Esophagus squamous epithelium (tissue), 5 donors: ENCODE measurements at places on chromosomes 3 and 15.

GRCh38 chr3:16300307-16300706 is 35.3 kb downstream of the OXNAD1 start:
- no peak for DNase-seq

- no peak for DNase-seq
Measured at GRCh38 chr3:14716591-14716990, 41.6 kb downstream of the C3orf20 start.

- DNase-seq = no peak
Measured at GRCh38 chr3:110180733-110181132, 843.4 kb upstream of the DPPA4 start.

- DNase-seq = no peak
Measured at GRCh38 chr3:141981084-141981483, 104.6 kb downstream of the ATP1B3 start.

- no peak for DNase-seq
Measured at GRCh38 chr3:197376020-197376419, 77.6 kb upstream of the DLG1 start.

GRCh38 chr15:80418892-80419537 is 14.8 kb downstream of the ARNT2 start:
- DNase-seq = no peak

DNA sequence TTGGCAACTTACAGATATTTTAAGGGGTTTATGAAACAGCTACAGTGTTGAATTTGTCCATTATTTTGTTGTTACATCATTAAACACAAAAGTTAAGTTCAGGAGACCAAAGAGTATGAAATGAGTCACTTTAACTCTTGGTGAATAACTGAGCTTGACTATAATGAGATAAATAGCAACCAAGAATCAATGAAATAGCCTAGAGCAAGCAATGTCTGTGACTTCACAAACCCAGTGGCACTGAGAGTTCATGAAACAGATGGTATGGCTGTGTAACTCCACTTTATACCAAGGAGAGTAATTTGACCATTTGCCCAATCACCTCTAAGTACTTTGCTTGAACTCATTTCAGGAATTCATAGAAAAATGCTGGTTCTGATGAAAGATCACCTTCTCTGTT is 169.6 kb upstream of the GADL1 start:
- no peak for DNase-seq

- DNase-seq = no peak
Measured at GRCh38 chr15:59456114-59456513, 18.1 kb downstream of the FAM81A start.

GRCh38 chr3:151198849-151199248 is 4.2 kb downstream of the GPR171 start:
- no peak for DNase-seq

GRCh38 chr3:99909714-99910495 is 92.2 kb downstream of the CMSS1 start:
- no peak for DNase-seq

GRCh38 chr3:17749281-17749680 is 6.8 kb upstream of the TBC1D5 start:
- no peak for DNase-seq

DNA sequence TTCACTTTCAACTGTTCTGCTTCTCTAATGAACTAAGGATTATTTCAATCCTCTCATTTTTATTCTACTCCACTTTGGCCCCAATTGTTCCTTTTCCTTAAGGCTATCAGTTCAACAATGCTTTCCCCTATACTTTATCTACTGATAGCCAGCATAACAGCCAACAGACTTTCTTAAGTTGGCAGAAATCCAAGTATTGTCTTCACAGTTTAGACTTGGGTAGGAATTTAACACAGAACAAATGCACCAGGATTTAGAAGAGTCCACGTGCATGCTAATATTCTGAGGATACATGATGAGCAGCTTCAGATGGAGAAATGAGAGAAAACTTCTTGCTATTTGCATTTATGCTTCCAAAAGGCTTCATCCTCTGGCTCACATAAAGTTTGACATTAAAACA is 54.8 kb downstream of the FBN1 start:
- no peak for DNase-seq

DNA sequence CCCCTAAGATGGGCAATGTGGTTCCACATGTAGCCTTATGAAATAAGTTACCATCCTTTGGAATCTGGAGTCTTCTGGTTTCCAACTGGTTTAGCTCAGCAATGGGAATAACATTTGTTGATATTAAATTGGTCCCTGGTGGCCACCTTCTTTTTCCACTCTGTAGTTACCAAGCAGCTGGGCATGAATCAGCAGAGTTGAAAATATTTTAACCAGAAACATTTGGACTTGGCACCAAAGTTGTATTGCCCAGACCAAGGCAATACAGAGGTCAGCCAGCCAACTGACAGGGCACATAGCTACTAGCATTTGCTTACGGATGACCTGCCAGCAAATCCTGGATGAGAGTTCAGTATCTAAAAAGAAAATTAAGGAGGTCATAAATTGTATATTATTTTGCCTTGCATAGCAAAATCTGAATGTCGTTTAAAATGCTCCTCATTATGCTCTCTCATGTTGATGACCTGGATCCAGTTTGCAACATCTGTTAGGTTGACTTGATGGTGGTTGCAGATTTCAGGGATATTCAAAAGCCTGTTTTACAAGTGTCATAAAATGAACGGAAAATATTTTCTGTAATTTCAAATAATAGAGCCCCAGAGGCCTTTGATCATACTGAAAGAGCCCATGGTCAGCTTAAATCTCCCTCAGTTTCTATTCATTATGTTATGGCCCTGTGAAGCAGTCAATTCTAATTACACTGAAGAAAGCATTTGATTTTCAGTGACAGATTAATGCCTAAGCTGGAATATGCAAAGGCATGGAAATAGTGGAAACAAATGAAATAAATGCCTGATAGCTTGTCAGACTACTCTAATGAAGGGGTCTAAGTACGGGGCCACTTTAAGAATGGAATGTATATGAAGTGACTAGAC is 54.6 kb downstream of the PPM1L start:
- no peak for DNase-seq

GRCh38 chr3:143066033-143066432 is 53.5 kb upstream of the CHST2 start:
- no peak for DNase-seq

DNA sequence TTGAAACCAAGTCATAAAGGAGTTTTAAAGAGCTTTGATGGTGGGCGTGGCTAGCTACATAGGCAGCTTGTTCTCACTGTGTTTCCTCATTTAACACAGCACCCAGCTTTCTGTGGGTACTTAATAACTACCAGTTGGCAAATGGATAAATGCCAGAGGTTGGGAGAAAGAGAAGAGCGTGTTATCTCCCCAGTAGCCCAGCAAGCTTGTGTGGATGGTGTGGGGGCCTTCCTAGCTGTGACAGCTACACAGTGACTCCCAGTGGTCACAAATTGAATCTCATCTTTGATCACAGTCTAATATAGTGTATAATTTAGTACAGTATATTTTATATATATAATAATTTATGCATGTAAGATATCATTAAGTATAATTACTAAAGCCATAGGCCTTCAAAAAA is 984.1 kb downstream of the EPHA3 start:
- DNase-seq = no peak

DNA sequence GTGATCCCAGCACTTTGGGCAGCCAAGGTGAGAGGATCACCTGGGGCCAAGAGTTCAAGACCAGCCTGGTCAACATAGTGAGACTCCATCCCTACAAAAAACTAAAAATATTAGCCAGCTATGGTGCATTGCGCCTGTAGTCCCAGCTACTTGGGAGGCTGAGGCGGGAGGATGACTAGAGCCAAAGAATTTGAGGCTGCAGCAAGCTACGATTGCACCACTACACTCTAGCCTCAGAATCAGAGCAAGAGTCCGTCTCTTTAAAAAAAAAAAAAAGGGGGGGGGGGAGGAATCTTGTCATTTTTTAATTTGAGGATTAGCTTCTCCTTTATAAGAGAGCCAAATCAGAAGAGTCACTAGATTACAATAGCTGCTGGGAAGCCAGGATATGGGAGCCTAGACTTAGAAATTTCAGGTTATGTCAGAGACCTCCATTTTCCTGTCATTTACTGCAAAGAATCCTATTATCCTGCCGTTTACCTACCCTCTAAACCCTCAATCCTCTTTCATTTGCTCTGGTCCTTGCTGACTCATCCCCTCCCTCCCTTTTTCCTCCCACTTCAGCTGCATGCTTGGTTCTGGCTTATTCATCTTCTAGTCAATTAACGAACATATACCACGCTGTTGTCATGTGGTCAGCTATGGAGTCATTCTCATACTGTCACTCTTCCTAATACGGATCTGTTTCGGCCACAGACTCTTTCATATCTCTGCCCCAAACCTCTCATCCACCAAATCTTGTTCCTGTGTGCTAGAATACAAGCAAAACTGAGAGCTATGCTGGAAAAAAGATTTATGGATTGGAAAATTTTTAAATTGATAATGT is 83.8 kb upstream of the PPIB start:
- DNase-seq = no peak

GRCh38 chr3:152811974-152812760 is 22.8 kb upstream of the P2RY1 start:
- DNase-seq = no peak

DNA sequence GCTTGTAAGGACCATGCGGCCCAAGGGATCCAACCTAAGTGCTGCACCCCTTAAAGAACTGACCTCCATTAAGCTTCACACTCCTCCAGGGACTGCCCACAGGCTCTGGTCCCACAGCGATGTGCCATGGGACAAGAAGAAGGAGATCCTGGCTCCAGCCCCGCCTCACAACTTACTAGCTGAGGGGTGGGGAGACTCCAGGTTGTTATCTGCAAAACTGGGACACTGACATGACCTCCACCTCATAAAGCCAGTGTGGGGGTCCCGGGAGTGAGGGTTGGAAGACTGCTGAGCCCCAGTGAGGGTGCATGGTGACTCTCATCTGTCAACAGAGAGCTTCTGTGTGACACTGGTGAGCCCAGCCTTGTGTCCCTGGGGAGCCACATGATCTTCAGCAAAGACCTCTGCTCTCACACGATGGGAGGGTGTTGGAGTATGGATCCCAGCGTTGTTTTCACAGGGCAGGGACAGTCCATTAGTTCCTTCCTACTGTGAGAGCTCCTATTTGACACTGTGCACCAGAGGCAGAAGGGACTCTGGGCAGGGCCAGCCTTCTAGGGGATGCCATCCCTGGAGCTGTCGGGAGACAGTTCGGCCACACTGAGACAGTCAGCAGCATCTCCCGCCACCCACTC is 26.7 kb downstream of the EAF1 start:
- DNase-seq = no peak

- no peak for DNase-seq
Measured at GRCh38 chr3:177681852-177682251, 484.6 kb upstream of the TBL1XR1 start.

DNA sequence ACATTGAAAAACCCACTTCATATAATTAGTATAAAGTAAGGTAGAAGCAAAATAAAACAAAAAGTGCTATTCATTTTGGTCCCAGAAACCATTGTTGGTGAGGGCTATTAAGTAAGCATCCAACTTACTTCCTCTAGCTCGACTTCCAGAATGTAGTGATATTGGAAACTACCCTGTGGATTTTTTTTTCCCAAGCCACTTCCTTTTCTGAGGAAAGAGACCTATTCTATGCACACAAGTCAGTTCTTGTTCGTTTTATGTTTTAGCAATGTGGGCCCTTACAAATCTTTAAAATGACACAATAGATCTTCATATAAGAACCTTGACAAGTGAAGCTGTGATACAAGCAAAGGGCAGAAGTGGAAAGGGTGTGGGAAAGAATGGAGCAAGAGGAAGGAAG is 402.0 kb upstream of the TBL1XR1 start:
- no peak for DNase-seq

DNA sequence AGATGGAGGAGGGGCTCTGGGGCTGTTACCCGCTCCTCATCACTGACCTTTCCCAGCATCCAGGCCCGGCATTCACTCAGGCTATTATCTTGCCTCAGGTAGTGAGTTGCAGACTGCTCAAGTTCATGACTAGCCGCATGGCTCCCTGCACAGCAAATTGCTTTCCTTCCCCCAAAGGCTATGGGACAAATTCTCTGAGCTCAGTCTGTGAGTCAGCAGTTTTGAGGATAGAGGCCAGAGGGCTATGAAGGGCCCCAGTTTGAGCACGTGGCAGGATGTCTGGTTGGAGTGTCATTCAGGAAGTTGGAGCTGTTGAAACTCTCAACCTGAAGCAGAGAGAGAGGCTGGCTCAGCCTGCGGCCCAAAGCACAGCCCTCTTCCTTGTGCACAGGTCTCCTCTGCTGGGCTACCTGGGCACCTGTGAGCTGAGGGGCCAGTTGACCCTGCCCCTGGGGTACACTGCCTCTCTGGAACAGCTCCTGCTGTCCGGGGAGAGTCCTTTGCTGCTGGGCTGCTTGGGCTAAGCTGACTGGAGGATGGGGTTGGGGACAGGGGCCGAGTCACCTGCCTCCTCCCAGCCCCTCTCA is 7.9 kb downstream of the FAH start:
- no peak for DNase-seq

DNA sequence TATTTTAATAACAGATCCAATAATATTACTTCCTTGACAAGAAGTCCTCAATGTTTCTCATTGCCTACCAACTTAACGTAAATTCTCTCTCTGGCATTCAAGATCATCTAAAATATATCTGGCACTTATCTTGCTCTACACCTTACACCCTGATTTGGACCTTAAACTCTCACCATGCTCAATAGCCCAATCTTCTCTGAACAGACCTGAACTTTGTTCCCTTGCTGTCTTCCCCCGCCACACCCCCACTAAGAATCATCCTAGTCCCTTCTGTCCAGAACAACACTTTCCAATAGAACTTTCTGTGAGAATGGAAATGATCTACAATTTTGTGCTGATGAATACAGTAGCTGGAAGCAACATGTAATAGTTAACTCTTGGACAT is 44.9 kb downstream of the P2RY1 start:
- DNase-seq = no peak

DNA sequence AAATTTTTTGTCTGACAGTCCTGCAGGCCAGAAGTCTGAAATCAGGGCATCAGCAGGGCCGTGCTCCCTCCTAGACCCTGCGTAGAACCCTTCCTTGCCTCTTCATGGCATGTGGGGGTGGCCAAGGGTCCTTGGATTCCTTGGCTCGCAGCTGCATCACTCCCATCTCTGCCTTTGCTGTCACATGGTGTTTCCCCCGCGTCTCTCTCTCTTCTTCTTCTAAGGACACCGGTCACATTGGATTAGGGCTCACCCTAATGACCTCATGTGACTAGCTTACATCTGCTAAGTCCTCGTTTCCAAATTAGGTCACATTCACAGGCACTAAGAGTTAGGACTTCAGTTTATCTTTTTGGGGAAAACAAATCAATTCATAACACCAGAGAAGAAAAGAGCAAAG is 12.0 kb downstream of the SLCO3A1 start:
- DNase-seq = no peak

DNA sequence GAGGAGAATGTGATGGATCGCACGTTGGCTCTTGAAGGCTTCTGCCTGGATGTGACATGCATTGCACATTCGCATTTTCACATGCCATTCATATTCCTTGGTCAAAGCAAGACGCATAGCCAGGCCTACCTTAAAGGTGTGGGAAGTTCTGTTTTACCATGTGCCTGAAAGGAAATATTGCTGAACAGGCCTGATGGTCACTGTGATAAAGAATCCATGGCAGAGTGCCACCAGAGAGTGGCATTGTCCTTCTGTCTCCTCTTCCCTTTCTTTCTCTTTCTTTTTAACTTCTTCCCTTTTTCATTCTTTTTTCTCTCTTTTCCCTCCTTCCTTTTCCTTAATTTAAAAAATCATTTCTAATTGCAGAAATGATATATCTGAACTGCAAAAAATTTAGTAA is 15.9 kb upstream of the MITF start:
- DNase-seq = no peak

- no peak for DNase-seq
Measured at GRCh38 chr15:79349525-79349924, 38.6 kb downstream of the TMED3 start.
